Midbrain (tissue), 1 donor: ENCODE measurements at places on chromosomes 7 and 10.
A peak's percentile ranks its signal among the peaks of the same experiment; 100 is the strongest.

DNA sequence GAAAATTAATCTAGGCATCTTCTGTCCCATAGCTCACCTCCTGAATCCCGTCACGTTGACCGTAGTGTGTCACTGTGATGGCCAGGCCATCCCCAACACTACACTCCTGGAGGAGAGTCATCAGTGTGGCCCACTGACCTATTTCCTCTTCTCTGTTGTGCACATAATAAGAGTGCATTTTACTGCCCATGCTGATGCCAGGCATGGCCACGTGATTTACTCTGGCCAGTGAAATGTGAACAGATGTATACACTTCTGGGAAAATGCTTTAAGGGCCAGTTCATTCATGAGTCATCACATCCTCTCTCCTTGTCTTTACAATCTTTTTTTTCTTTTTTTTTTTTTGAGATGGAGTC is 101.9 kb upstream of the PIP4K2A start:
- DNase-seq: no peak

GRCh38 chr7:2826771-2827170 is 17.3 kb downstream of the GNA12 start:
- no peak for DNase-seq

GRCh38 chr7:99125505-99125865 is 18.4 kb downstream of the SMURF1 start:
- no peak for DNase-seq

- DNase-seq: no peak
These were observed 39.9 kb downstream of the RBM17 start for GRCh38 chr10:6128591-6129251.

DNA sequence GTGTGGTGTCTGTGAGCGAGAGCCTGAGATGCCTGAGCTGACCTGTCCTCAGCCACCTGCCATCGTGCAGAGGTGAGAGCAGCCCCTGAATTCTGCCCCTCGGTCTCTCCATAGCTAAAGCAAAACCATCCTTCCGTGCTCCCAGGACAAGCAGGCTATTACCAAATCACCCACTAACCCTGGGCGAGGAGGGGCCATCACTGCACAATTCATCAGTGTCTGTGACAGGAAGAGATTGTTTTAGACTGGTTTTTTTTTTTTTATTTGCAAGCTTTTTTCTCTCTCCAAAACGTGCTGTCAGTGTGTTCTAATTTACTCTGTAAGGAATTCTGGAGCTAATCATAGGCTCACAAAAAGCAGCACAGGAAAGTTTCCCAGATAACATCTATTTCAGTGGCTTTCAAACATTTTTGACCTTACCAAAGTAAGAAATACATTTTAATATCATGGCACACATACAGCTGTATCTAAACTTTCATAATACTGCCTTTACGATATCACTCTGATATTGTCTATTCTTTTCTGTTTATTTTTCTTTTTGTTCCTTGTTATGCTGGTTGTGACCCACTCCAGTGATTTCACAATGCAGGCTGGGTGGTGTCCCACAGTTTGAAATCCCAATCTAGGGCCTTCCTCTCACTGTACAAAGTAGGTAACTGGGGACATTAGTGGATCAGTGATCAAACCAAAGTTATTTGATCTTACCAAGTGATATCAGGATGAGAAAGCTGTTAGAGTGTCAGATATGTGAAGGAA is 62.8 kb downstream of the EGFR start:
- no peak for DNase-seq

DNA sequence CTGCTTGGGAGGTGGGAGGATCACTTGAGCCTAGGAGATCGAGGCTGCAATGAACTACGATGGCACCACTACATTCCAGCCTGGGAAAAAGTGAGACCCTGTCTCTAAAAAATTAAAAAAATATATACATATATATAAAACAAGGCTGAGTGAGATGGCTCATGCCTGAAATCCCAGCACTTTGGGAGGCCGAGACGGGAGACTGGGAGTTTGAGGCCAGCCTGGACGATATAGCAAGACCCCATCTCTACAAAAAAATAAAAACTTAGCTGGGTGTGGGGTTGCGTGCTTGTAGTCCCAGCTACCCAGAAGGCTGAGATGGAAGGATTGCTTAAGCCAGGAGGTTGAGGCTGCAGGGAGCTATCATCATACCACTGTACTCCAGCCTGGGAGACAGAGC is 87.6 kb downstream of the CARD11 start:
- no peak for DNase-seq

- DNase-seq: no peak
These were observed 163.1 kb upstream of the AGR3 start for GRCh38 chr7:17044861-17045260.

GRCh38 chr7:86773309-86773708 is 129.6 kb downstream of the GRM3 start:
- DNase-seq: no peak

DNA sequence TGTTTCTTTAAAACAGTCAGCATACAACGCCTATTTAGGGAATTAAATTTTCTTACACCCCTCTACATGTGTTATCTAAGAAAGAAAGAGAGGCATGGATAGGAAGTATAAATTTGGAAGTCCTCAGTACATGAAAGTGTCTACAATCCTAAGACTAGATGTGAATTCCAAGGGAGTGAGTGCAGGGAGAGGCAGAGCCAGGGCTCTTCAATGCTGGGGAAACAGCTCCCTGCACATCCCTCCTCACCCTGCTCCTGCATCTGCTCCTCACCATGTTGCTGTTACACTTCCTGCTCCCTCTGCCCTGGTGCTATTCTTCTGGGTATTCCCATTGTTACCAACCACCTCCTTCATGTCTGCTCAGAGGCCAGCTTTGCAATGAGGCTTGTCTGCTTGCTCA is 229.1 kb upstream of the AKR1E2 start:
- no peak for DNase-seq

- DNase-seq: peak; percentile 40
These were observed 7.5 kb upstream of the RBP3 start for GRCh38 chr10:47340608-47341170.

DNA sequence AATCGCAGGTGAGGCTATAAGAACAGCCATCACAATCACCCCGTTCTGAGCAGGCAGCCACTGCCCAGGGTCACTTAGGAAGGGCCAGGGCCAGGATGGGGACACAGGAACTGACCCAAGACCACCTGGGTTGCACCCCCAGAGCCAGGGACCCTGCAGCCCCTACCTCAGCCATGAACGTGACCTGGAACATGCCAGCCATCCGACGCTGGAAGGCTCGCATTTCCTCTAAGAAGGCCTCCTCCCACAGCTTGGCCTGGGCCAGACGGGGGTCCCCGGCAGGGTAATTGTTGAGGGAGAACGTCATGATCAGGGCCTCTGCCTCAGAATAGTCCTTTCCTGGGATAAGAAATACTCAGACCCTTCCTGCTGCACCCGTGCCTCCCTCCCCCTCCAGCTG is 5.0 kb downstream of the NPC1L1 start:
- DNase-seq: no peak

- DNase-seq: no peak
These were observed 41.1 kb downstream of the ZC3HC1 start for GRCh38 chr7:130009848-130010688.

GRCh38 chr10:1364151-1364910 is 308.1 kb downstream of the WDR37 start:
- DNase-seq: no peak
